ENCODE measurements at places on chromosomes 11 and 22.
A peak's percentile ranks its signal among the peaks of the same experiment; 100 is the strongest.

DNA sequence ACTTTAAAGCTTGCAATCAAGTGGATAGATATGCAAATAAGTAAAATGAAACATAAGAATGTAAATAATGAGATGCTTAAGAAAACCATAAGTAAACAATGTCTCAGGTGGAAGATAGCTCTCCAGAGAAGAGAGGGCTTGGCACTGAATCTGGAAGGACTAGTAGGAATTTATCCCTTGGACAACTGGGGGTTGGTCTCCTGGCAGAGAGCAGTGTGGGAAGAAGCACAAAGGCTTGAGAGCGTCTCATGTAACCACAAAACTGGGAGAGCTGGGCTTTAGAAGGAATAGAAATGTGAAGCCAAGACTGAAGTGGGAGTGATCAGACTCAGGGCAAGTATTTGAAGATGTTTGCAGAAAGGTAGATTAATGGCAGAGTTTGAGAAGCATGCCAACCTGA is 31.3 kb downstream of the CARD18 start:
- no peak for DNase-seq

DNA sequence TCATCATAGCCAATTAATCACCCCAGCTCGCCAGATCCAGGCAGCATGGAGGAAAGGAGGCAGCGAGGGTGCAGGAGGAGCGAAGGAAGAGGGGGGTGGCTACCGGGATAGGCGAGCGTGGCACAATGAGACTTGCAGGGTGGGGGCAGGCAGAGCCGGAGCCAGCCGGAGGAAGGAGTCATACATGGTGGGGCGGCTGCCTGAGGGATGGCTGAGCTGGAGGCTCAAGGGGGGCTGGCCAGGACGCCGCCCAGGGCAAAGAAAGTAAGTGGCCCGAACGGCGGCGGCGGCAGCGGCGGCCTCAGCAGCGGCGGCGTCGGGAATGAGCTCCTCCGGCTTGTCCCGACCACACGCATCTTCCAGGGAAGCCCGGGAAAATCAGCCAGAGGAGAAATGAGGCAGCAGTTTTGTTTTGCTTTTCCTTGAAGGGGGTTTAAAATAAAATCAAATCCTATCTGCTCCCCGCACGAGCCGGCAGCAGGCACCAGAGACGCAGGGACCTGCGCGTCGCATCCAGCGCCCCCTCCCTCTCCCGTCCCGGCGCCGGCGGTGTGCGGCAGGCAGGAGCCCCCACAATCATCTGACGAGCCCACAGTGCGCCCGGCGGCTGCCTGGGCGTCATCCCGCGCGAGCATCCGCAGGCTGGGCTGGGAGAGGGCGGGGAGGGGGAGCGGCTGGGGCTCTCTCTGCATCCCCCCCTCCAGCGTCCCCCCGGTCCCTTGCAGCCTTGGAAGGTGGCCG is 263.6 kb downstream of the CTTN start:
- no peak for DNase-seq

DNA sequence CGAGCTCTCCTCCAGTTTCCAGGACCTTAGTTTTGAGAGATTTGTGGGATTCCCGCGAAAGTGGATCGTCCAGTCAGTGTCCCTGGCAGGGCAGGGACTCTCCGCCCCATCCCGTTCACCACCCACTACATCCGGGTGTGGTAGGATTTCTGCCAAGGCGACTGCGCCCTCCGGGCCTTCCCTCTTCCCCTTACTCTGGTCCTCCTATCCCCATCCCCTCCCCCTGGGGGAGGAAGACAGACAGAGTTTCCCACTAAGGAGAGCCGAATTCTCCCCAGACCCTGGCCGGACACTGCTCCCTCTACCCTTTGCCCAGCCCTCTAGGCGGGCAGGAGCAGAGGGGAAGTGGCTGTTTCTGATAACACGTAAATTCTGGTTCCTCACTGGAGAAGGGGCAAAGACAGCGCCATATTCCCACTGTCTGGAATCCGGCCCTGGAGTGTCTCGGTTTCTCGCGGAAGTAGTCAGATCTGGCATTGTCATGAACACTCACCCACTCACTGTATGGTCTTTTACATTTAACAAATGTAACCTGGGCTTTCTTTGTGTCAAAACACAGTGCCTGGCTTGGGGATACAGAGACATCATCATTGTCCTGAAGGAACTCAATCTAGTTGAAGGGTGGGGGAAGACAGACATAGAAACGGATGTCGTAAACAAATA is 1.1 kb upstream of the NECTIN1 start:
- DNase-seq = no peak

DNA sequence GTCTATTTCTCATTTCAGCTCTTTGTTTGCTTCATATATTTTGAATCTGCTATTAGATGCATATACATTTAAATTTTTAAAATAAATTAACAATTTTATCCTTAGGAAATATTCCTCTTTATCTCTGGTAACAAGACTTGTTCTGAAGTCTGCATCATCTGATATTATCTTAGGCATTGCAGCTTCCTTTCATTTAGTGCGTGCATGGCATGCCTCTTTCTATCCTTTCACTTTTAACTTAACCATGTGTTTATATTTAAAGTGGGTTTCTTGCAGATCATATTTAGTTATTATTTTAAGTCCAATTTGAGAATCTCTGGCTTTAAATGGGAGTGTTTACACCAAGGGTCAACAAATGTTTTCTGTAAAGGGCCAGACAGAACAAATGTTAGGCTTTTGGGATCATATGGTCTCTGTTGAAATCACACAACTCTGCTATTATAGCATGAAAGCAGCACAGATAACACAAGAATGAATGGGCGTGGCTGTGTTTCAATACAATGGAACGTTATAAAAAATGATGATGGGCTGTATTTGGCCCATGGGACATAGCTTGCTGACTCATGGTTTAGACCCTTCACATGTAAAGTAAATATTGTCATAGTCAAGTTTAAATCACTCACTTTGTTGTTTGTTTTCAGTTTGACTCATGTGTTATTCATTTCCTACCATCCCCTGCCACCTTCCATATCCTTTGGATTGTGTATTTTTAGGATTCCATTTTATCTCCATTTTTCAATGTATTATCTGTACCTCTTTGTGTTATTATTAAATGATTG is 83.9 kb upstream of the SNX19 start:
- no peak for DNase-seq

DNA sequence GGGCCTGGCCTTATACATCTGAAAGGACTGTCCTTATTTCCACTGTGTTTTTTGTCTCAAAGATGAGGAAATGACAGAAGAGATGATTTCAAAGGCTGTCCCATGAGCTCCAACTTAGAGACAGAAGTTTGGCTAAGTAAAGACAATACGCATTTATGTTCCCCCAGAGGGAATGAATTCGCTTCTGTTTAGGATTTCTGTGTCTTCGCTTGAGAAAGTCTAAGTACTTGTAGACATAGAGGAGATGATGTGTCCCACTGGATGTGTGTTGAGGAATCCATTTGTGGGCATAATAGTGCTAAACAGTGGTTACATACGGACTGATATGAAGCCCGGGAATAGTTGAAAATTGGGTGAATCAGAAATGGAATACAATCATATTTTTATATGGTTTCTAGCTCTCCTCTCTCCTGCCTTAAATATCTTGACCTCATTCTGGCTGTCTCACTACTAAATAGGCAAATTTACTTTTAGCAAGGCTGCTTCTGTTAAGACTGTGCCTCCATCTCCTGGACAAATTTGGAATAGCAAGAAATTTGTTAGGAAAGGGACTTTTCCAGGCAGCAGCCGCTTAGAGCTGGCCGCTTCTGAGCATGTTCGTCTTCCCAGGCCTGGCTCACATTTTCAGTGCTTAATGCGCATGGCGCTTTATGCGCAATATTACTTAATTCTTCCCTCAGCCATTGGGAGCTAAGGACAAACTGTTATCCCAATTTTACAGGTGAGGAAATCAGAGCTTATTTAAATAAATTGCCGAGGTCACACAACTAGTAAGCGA is 1.9 kb upstream of the PEX26 start:
- DNase-seq = peak; percentile 57

GRCh38 chr22:24772493-24773220 is 1.9 kb downstream of the PIWIL3 start:
- peak; percentile 2 for DNase-seq

DNA sequence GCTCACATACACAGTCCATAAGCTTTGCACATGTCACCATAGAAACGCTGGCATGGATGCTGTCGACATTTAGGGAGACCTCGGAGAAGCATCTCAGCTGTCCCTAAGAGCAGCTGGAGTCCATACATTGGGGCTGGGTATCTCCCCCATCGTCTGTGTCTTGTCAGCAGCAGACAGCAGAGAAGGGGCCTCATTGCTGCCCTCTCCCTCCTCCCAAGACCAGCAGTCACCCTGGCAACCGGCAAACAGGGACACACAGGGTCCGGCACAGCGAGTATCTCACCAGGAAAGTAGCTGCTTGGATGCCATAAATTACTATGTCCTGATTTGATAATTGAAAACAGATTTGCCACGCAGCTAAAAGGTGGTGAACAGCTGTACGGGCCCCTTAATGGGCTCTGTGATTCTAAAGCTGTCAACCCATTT is 84.4 kb downstream of the CD44 start:
- DNase-seq = peak; percentile 47

DNA sequence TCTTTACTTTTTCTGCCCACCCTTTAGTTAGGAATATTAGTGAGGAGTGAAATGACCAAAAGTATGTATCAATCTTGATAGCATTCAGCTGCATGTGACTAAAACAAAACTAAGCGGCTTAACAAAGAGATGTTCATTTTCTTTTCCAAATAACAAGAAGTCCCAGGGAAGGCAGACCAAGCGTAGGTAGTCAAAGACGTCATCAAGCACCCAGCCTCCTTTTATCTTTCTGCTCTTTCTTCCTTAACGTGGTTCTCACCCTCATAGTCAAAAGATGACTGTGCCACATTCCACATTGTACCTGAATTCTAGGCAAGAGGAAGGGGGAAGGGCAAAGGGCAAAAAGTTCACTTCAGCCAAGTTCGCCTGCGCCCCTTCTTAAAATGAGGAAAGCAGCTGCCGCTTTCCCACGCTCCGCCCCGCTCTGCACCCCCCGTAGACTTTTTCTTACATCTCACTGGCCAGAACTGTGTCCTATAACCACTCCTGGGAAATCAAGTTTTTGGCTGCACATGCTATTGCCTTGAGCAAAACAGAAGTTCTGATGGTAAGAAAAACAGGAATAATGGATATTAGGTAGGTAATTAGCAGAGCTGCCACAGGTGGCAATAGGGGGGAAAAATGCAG is 14.6 kb upstream of the PGM2L1 start:
- DNase-seq = no peak
